ENCODE measurements at places on chromosomes 5 and 9. TPM values are rescaled to one million over a fixed set of nuclear protein-coding genes. Genes with fewer than 3 reads are reported as not detected.

LMX1B gene
- total RNA-seq: not detected

DNA sequence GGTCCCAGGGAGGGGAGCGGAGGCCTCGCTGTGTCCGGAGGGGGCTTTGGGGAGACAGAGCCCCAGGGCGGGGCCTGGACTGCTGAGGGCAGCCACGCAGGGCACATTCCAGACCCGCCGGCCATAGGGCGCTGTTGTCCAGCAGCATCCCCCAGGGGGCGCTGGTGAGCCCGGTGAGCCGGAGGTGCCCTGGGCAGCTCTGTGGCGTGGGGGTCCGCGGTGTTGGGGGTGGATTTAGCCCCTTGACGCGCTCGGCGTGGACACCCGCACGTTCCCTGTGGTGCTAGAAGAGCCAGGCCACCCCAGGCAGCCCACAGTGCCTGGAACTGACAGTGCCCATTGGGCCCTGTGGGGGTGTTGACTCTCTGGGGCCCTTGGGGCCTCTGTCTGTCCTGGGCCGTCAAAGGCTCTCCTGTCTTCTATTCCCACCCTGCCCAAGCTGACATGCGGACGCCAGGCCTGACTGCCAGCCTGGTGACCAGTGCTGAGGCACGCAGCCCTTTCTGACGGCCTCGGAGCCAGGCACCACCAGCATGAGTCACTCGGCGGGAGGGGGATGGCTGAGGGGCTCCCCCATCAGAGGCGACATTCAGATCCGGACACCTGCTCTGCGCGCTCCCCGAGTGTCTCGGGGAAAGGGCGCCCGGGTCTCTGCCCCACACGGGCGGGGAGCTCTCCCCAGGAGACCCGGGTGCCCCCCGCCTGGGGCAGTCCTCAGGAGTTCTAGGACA, 23.9 kb downstream of the TPPP start:
- H3K27me3 ChIP-seq: no peaks in the 10 kb centered on the region
- H3K27ac ChIP-seq: no peak overlapping the region
- H3K4me3 ChIP-seq: no peak overlapping the region

DNA sequence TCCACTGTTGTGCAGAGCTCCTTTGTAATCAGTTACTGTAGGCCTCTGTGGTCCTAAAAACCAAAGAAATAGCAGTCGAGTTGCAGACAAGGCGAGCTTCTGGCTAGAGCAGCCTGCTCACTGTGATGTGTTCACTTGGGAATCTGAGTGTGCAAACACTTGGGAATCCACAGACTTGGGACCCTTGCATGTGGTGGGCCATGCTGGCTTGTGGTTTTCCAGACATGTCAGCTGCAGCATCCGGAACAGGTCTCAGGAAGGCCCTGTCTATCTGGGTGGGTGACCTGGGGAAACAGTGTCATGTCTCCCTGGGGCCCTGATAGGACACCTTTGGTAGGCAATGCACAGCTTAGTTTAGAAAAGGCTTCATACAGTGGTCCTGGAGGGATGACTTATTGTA, 66.4 kb downstream of the WWC1 start:
- no peaks in the 10 kb centered on the region for H3K4me1 ChIP-seq
- no peak for DNase-seq
- H3K36me3 ChIP-seq: no peaks in the 10 kb centered on the region

DNA sequence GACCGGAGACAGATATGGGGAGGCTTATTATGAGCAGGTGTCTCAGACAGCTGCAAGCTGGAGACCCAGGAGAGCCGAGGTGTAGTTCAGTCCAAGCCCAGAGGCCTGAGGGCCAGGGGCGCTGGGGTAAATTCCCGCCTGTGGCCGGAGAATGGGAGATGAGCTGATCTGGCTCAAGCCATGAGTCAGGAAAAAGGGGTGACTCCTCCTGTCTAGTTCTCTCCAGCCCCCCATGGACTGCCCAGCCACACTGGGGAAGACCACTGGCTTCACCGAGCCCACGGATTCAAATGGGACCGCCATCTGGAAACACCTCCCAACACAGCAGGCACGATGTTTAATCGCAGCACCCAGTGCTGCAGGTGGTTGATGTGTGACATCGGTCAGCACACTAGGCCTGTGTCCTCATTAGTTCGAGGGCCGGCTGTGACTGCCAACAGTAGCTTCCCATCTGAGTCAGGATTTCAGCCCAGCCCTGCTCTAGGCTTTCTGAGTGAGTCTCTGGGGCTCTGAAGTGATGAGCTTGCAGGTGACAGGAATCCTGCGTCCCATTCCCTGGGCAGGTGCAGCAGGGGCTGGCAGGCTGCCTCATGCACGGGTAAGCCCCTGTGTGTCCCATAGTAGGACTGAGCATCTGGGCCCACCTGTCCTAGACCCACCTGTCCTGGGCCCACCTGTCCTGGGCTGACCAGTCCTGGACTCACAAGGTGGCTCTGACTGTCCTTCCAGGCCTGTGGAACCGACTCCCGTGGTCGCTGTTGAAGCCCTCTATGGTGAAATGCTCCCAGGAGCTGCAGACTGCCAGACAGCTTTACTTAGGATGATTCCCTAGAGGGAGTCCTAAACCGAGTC, 49.7 kb downstream of the AHRR start:
- H3K36me3 ChIP-seq: no peaks in the 10 kb centered on the region
- no peak overlapping the region for H3K27ac ChIP-seq
- DNase-seq: peak; percentile 13
- no peak overlapping the region for H3K4me3 ChIP-seq
- H3K27me3 ChIP-seq: no peaks in the 10 kb centered on the region

DNA sequence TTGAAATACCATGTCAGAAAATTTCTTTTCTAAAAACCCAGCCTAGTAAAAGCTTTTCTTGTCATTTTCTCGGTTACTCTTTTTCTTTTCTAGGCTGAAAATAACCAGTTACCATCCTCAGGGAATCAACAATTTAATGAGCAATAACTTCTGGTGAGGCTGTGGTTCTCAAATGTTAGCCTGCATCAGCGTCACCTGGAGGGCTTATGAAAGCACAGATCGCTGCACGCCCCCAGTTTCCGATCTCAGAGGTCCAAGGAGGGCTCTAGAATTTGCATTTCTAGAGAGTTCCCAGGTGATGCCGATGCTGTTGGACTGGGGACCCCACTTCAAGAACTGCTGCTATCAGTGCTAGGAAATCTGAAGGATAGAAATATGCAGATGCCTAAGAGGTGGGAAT, 28.9 kb upstream of the TLE1 start:
- H3K4me1 ChIP-seq: no peaks in the 10 kb centered on the region
- no peak for DNase-seq
- no peak overlapping the region for H3K27ac ChIP-seq
- H3K4me3 ChIP-seq: no peak overlapping the region

DNA sequence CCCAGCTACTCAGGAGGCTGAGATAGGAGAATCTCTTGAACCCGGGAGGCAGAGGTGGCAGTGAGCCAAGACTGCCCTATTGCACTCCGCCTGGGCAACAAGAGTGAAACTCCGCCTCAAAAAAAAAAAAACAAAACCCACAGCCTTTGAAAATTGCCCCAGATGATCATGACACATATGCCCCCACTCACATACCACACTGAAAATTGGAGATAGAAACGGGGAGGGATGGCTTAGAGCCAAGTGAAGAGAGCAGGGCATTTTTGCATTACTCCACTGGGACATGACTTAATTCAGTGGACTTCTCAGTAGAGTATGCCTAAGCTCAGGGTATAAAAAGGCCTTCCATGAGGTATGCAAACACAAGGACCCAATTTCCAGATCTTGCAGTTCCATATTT, 309.3 kb downstream of the BNC2 start:
- H3K4me3 ChIP-seq: no peak overlapping the region
- H3K4me1 ChIP-seq: no peaks in the 10 kb centered on the region
- no peaks in the 10 kb centered on the region for H3K27me3 ChIP-seq
- H3K36me3 ChIP-seq: no peaks in the 10 kb centered on the region
- no peak for DNase-seq

- no peaks in the 10 kb centered on the region for H3K4me1 ChIP-seq
- no peaks in the 10 kb centered on the region for H3K36me3 ChIP-seq
- no peak overlapping the region for H3K27ac ChIP-seq
- H3K27me3 ChIP-seq: no peaks in the 10 kb centered on the region
These were observed 570.3 kb downstream of the EBF1 start for GRCh38 chr5:158529454-158529853.

GRCh38 chr5:134077926-134078580, 36.4 kb upstream of the TCF7 start:
- H3K36me3 ChIP-seq: no peaks in the 10 kb centered on the region
- no peak overlapping the region for H3K4me3 ChIP-seq
- no peaks in the 10 kb centered on the region for H3K27me3 ChIP-seq
- no peak for DNase-seq

GRCh38 chr9:75033791-75034473, 5.8 kb upstream of the CARNMT1 start:
- H3K4me1 ChIP-seq: no peaks in the 10 kb centered on the region
- no peaks in the 10 kb centered on the region for H3K36me3 ChIP-seq
- no peaks in the 10 kb centered on the region for H3K27me3 ChIP-seq
- no peak overlapping the region for H3K27ac ChIP-seq
- DNase-seq: no peak

- H3K36me3 ChIP-seq: no peaks in the 10 kb centered on the region
- H3K4me3 ChIP-seq: no peak overlapping the region
- no peaks in the 10 kb centered on the region for H3K27me3 ChIP-seq
- no peak for DNase-seq
- no peaks in the 10 kb centered on the region for H3K4me1 ChIP-seq
These were observed 32.5 kb upstream of the MIER3 start for GRCh38 chr5:56984445-56984844.

DNA sequence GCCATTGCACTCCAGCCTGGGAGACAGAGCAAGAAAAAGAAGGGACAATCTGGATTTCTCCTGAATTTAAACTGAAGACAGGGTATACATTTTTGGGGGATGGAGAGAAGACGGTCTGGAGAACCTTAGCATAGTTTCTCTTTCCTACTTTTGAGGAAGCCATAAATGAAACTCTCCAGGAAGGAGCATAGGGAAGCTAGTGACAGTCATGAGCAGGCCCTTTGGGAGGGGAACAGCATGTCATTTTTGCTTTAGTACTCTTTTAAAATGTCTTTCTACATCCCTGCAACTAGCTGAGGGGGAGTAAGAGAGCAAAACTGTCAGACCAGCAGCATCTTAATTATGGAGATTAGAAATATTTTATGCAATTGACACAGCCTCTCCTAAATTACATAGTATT, 8.2 kb upstream of the SLC44A1 start:
- no peaks in the 10 kb centered on the region for H3K27me3 ChIP-seq
- DNase-seq: no peak
- H3K27ac ChIP-seq: no peak overlapping the region
- H3K36me3 ChIP-seq: no peaks in the 10 kb centered on the region
